Caudate nucleus (tissue), 63 donors: ENCODE measurements at places on chromosomes 1 and 21.

- no peak for DNase-seq
Observed at GRCh38 chr1:36994868-36995267, 39.4 kb downstream of the GRIK3 start.

- DNase-seq: no peak
Observed at GRCh38 chr1:2480986-2481364, 4.9 kb downstream of the PLCH2 start.

- DNase-seq: no peak
Observed at GRCh38 chr1:199302554-199302953, 663.7 kb downstream of the PTPRC start.

DNA sequence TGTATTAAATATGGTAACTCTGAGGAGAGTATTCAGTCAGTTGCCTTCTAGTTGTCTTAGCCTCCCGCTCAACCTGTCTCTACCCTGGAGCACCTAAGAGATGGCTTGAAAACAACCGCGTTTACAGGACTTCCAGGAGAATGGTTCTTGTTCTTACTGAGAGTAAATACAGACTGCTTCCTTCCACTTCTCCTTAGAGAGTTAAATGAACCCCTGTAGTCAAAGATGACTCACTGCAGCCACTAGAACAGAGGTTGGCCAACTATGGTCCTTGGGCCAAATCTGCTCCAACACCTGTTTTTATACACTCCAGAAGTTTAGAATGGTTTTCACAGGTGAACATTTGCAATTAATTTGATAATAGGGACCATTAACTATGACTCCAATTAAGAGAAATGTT is 60.1 kb upstream of the ASB17 start:
- DNase-seq: no peak

DNA sequence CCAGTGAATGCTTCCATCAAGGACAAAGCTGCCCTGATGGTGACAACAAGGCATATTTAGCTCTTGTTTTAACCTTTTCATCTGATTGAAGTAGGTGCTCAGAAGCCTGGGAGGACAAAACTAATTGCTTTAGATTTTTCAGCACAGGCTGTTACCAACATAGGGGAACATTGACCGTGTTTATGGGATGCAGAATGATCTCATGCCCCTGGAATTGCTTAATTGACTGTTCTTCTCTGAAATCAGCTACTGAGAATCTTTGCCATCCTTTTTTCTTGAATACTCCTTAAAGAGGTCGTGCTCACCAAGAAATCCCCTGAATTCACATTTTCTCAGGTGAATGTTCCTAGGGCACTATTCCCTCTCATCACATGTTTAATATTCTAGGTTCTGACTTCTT is 95.9 kb upstream of the CCDC190 start:
- no peak for DNase-seq

GRCh38 chr21:38205940-38206339 is 50.9 kb upstream of the KCNJ15 start:
- DNase-seq: no peak

- DNase-seq: no peak
Observed at GRCh38 chr1:39332291-39332690, 127.8 kb downstream of the MACF1 start.

DNA sequence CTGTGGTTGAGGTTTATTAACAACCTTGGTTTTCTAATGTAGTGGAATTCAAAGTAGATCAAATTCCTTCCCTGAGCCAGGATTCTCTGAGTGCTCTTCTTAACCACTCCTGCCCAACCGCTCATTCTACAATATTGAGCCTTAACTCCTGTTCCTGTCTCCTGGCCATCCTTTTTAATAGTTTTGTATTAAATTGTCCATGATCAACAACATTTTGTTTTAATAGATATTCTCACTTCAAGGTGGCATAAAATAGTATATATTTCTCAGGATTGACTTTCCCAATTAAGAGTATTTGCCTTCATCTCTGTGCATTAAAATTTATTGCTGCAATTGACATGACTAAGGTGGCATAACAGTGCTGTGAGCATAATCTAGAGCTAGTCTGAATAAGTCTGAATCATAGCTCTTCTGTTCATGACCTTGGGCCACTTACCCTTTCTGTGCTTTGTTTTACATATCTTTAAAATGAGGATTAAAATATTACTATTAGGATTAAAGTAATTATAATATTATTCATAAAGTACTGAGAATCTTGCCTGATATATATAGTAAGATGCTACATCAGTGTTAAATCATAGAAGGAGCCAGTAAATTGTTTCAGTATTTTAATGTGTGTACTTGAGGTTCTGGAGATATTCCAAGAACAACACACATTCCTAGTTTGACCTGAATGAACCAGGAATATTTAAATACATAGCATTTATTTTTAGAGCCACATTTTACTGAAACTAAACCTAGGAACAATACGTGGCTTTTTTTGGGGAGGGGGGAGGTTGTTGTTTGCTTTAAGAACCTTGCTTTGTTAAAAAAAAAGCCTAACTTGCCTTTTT is 76.4 kb downstream of the ADGRL2 start:
- no peak for DNase-seq

- DNase-seq: no peak
Observed at GRCh38 chr1:201887116-201887866, 1.4 kb upstream of the SHISA4 start.

- DNase-seq: no peak
Observed at GRCh38 chr1:56780826-56781225, 38.4 kb downstream of the FYB2 start.

DNA sequence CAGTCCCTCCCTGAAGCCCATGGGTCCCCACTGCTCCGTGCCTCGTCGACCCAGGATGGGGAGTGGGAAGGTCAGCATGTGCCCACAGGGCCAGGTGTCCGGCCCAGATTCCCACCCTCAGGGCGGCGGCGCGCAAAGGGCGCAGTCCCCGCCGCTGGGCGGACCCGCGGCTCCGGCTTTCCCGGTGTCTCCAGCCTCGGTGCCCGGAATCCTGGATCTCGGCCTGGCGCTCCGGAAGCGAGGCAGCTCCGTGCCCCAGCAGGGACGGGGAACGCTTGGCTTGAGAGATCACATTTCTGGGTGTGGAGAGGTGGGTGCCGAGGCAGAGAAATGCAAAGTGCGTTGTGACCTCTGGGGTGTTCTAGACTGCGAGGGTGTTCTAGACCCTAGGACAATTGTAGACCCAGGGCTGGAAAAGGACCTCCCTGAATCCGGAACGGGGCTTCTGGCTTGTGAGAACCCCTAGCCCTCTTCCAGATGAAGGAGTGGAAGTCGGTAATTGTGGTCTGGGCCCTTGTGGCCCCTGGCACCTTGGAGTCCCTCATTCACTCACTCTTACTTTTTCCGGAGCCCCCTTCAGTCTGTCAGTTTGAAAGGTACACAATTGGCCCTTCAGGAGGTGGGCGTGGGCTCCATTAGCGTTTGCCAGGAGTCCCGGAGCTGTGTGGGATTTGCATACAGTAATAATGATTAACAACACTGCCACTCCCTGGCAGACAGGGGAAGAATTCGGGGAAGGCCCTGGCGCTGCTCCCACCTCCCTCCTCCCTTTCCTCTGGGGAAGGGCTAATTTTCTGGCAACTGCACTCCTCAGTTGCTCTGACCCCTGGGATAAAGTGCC is 1.6 kb upstream of the KCND3 start:
- peak; percentile 63 for DNase-seq

- no peak for DNase-seq
Observed at GRCh38 chr1:98702976-98703375, 41.5 kb downstream of the SNX7 start.

- no peak for DNase-seq
Observed at GRCh38 chr1:99557546-99558202, 88.2 kb upstream of the PALMD start.

GRCh38 chr1:121418369-121419049 is 233.7 kb downstream of the SRGAP2C start:
- no peak for DNase-seq
